Inflammatory macrophage treated with lipopolysaccharide for 4 hours (primary cell): ENCODE measurements at places on chromosomes 7 and 10.

GRCh38 chr7:71323726-71324125, 191.8 kb downstream of the GALNT17 start:
- DNase-seq: no peak

GRCh38 chr7:151506901-151507382, 12.8 kb downstream of the RHEB start:
- DNase-seq: no peak

DNA sequence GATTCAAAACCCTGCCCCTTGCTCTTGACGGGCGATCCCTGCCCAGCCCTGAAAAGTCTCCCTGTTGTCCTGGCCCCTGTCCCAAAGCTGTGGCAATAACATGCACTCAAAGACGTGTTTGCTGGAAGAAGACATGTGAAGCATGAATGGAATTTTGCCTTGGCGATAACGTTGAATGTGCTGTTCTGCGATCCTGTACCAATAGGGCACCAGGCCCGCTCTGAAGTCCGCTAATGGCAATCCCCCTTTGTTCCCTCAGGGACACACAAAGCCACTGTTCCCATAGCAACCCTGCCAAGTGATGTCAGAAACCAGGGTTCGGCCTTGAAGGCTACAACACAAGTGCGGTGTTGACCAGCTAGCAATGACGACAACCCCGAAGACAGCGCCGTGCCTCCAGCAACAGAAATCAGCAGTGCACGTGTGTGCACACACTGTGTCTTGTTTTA, 284.6 kb downstream of the KLF6 start:
- DNase-seq: no peak

DNA sequence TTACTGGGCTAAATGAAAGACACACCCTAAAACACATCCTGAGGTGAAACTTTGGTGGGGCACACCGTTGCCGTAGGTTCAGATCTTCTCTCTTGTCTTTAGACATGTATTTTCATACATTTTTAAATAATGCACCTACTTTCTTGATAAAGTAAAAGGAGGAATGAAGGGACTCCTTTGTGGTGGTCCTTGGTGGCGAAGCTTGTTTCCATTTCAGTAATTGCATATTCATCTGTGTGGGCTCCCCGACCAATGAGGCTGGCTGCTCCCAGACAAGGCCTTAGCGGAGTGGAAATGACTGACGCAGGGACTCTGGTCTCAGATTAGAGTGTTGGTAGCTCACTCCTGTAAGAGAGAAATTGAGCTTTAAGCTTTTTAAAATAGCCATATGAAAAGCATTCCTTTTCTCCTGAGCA, 815 bp downstream of the CCSER2 start:
- DNase-seq: peak; percentile 72

DNA sequence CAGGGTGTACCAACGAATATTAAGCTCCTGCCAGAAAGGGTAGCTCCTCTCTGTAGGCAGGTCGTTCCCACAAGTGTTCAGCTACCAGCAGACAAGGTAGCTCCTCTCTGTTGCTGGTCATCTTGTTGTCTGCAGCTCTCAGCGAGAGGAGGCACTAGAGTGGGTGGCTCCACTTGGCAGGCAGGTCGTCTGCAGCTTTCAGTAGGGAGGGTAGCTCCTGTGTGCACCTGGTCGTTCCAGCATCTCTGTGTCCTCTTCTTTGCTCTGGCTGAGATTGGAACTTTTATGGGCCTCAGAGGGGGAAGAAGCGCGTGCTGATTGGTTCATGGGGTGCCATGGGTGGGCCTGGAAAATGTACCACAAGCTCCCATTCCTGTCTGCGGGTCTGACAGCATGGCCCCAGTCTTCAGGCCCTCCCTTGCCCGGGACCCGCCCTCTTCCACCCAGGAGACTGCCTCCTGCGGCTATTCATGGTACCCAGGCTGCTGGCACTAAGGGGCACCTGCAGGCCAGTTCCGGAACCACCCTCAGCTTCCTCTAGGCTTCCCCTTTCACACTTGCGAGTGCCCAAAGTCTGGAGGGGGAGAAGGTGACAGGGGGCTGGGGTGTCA, 63.9 kb upstream of the CACNA2D1 start:
- no peak for DNase-seq

- DNase-seq: no peak
Measured at GRCh38 chr7:109579901-109580300, 1010.2 kb downstream of the DNAJB9 start.

DNA sequence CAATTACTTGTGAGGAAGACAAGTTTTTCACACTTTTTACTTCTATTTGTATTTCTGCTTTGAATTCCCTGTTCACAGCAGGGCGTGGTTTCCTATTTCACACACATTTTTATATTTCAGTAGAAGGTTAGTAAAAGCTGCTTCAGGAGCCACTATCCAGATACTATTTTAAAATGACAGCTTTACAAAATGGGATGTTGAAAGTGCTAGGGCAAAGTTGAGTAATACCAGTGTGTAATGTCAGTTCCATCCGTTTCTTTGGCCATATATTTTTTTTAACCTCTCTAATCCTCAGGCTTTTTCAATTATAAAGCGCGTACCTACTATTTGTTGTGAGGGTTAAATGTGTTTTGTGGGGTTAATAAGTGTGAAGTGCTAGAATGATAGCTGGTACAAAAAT, 276.6 kb downstream of the GPR158 start:
- no peak for DNase-seq

- no peak for DNase-seq
Measured at GRCh38 chr10:87930934-87931835, 67.8 kb downstream of the PTEN start.

DNA sequence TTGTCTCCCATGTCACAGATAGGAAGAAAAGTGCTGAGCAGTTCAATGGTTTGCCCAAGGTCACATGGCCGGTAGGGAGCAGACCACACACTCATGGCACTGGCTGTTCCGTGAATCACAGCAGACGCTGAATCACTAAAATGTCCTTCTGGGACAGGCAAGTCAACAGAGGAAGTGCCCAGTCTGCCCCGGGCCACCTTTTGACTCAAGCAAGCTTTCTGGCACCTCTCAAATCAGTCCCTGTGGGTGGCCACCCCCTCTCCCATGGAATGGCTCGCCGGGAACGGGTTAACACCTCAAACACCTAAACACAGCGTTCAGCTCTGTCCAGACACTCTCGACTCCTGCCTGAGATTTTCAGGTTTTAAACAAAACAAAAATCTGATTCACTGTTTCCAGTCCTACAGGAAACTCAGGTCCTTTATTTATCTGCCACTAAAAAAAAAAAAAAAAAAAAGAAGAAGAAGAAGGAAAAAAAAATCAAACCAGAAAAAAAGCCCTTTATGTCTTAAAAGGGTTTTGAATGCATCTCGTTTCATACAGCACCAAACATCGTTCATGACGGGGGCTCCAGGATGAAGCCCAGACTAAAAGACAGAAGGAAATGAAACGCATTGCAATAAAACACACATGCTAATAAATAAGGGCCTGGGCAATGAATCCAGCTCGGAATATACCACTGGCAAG, 15.5 kb downstream of the CARD11 start:
- DNase-seq: peak; percentile 62

GRCh38 chr10:116748041-116748440, 5.7 kb upstream of the HSPA12A start:
- no peak for DNase-seq
